Effector memory CD8-positive, alpha-beta T cell (primary cell): ENCODE measurements at places on chromosomes 12 and 14.

GRCh38 chr12:13405961-13406703, 209.6 kb downstream of the EMP1 start:
- no peak overlapping the region for H3K27ac ChIP-seq
- no peak overlapping the region for H3K4me3 ChIP-seq
- no peaks in the 10 kb centered on the region for H3K36me3 ChIP-seq

DNA sequence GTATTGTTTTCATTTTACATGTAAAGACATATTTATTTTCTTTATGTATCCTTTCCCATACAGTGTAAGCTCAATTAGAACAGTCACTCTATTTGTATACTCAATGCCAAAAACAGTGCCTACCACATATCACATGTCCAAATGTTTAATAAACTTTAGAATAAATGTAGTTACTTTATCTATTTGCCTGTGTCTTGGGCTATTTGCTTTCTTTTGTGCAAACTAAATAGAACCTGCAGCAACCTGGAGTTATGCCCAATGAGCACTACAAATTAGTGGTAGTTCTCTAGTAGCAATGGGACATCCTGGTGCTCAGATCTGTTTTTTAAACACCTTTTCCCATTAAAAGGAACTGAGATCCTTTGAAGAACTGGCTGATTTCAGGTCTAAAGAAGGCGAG, 186.7 kb downstream of the PPFIA2 start:
- H3K27me3 ChIP-seq: no peaks in the 10 kb centered on the region
- no peak overlapping the region for H3K27ac ChIP-seq
- no peak for DNase-seq
- H3K36me3 ChIP-seq: no peaks in the 10 kb centered on the region
- H3K4me3 ChIP-seq: no peak overlapping the region

GRCh38 chr14:22598896-22599244, 770 bp downstream of the ABHD4 start:
- no peaks in the 10 kb centered on the region for H3K27me3 ChIP-seq
- H3K27ac ChIP-seq: peak overlapping the region; percentile 90
- peaks cover 37% of the 10 kb centered on the region for H3K4me1 ChIP-seq
- peaks cover 7% of the 10 kb centered on the region for H3K36me3 ChIP-seq

DNA sequence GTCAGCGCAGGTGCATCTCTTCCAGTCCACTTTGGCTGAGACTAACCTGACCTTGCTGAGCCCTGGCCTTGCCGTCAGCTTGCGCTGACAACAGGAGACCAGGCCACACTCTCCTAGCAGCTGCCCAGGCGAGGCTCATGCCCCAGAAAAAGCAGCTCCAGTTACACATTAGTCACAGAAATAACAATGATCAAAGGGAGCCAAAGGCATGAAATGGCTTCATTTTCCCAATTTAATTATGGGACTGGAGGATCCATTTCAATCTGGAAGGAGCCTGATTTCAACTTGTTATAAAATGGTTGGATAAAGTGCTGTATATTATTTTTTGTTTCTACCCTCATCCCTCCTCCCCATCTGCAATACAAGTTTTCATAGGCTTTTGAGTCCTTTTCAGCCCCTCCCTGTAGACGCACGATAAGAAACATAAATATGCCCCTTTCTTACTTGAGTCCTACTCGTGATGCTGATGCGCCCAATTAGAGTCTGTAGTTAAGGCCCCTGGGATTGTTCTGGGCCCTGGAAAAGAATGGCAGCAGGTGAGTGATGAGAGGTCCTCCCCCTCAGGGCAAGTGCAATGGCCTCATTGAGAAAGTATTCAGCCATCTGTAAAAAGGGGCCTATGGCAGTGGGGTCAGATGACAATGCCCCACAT, 376.0 kb downstream of the C12orf75 start:
- no peak overlapping the region for H3K4me3 ChIP-seq
- DNase-seq: no peak
- H3K27ac ChIP-seq: no peak overlapping the region
- H3K36me3 ChIP-seq: no peaks in the 10 kb centered on the region

- no peak overlapping the region for H3K27ac ChIP-seq
- DNase-seq: no peak
- no peak overlapping the region for H3K4me3 ChIP-seq
- peaks cover 29% of the 10 kb centered on the region for H3K36me3 ChIP-seq
- no peaks in the 10 kb centered on the region for H3K27me3 ChIP-seq
- H3K4me1 ChIP-seq: peaks cover under 1% of the 10 kb centered on the region
These were observed 4.3 kb upstream of the TPI1 start for GRCh38 chr12:6863033-6863432.

GRCh38 chr12:128570191-128571065, 253.3 kb downstream of the SLC15A4 start:
- peaks cover 3% of the 10 kb centered on the region for H3K36me3 ChIP-seq
- peaks cover 11% of the 10 kb centered on the region for H3K4me1 ChIP-seq
- peak; percentile 9 for DNase-seq
- H3K27me3 ChIP-seq: no peaks in the 10 kb centered on the region
- H3K27ac ChIP-seq: peak overlapping the region; percentile 92

- no peaks in the 10 kb centered on the region for H3K4me1 ChIP-seq
- DNase-seq: no peak
These were observed 8.1 kb upstream of the ALDH1L2 start for GRCh38 chr12:105092336-105092735.

GRCh38 chr14:101889898-101890297, 74.5 kb upstream of the DYNC1H1 start:
- DNase-seq: no peak
- no peak overlapping the region for H3K4me3 ChIP-seq
- H3K27ac ChIP-seq: peak overlapping the region; percentile 41
- no peaks in the 10 kb centered on the region for H3K27me3 ChIP-seq

- no peaks in the 10 kb centered on the region for H3K36me3 ChIP-seq
- H3K27me3 ChIP-seq: no peaks in the 10 kb centered on the region
- no peak overlapping the region for H3K4me3 ChIP-seq
- DNase-seq: no peak
These were observed 54.3 kb upstream of the KCNJ8 start for GRCh38 chr12:21828779-21829178.

- no peaks in the 10 kb centered on the region for H3K36me3 ChIP-seq
- no peaks in the 10 kb centered on the region for H3K4me1 ChIP-seq
- no peaks in the 10 kb centered on the region for H3K27me3 ChIP-seq
- no peak overlapping the region for H3K4me3 ChIP-seq
These were observed 87.5 kb downstream of the SLC6A15 start for GRCh38 chr12:84825149-84825548.
